ENCODE measurements at places on chromosomes 3 and 15. TPM values are rescaled to one million over a fixed set of nuclear protein-coding genes. Genes with fewer than 3 reads are reported as not detected.
A peak's percentile ranks its signal among the peaks of the same experiment; 100 is the strongest.

- DNase-seq: no peak
Observed at GRCh38 chr3:119542168-119542767, 17.1 kb downstream of the CD80 start.

GRCh38 chr3:94612631-94613030 lies 549.8 kb downstream of the NSUN3 start:
- DNase-seq: no peak

- DNase-seq: no peak
Observed at GRCh38 chr15:52232327-52232726, 41.1 kb upstream of the GNB5 start.

DNA sequence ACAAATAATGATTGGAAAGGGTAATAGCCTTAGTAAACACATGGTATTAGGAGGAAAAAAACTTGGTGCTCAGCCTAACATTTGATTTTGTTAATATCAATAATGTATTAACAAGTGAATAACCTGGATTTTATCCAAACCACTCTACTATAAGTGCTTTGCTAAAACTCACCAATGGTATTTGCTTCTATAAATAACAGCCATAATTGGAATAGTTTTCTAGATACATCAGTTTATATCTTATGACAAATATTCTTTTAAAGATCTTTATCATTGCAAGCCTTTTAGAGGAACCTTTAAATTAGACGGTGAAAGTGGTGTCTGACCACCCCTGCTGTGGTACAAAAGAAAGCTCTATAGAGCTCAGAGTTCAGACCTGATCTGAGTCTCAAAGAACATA lies 123.9 kb downstream of the SHOX2 start:
- DNase-seq: no peak

DNA sequence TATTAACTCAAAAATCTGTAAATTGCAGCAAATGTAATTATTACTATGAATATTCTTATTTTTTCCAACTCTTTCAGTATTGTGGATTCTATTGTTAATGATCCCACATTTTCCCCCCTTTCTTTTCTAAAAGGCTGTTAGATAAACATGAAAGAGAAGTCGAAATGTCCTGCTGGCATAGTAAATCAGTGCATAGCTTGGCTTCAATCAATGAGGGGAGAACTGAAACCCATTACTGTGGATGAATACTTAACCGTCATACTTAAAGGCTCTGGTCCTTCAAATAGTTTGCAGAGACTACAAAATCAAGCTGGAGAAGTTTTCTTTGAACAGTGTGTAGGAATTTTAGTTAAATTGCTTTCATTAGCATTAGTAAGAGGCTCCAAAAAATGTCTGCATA lies 667.9 kb downstream of the CADM2 start:
- DNase-seq: no peak

- no peak for DNase-seq
Observed at GRCh38 chr3:157204431-157204830, 44.5 kb upstream of the CCNL1 start.

GRCh38 chr3:183082355-183082915 lies 16.9 kb downstream of the MCCC1 start:
- DNase-seq: no peak

DNA sequence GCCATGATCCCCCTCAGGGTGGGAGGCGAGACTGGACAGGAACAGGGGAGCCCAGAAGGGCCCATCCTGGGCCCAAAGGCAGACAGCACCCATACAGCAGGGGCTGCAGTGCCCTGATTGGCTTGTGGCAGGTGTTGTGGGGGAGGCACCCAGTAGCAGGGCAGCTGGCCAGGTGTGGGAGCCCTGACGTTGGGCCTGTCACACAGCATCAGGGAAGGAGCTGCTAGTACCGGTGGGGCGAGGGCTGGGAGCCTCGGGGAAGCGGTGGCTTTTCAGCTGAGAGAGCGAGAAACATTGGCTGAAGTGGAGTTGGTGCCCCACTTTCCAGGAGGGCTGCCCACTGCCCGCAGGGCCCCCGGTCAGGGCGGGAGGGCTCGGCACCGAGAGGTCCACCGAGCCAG lies 19.7 kb upstream of the CYP11A1 start:
- DNase-seq: no peak

DNA sequence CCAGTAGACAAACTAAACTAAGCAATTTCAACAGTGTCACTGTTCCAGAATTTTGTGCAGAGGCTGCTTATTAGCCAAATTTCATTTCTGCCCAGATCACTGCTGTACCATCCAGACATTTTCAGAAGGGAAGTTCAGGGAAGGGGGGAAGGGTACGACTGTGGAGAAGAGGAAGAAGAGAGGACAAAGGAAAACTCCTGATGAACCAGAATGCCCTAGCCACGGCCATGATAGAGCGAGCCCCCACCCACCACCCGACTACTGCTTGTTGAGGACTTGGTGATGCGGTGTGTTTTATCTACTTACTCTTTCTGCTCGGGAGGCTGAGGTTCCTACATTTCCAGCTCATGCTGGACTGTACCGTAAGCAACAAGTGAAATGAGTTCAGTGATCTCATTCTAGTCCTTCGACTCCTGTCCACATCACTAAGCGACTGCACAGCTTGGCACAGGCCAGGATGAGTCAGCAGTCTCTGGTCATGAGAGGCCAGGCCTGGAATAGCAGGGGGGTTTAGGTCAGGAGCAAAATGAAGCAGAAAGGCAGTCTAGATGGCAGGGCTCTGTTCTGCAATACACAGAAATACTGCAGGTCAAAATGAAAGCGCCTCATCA lies 330.8 kb downstream of the TIGIT start:
- DNase-seq: peak; percentile 87

GRCh38 chr3:54858093-54858785 lies 69.6 kb downstream of the LRTM1 start:
- no peak for DNase-seq

- DNase-seq: no peak
Observed at GRCh38 chr3:167705840-167706239, 28.9 kb downstream of the PDCD10 start.

The PARP15 gene
- 0.12 TPM for total RNA-seq

The PLSCR2 gene
- not detected for total RNA-seq

The MME gene
- total RNA-seq: 0.34 TPM

The GNAT1 gene
- not detected for total RNA-seq

The ITIH3 gene
- 0.44 TPM for total RNA-seq

The SLITRK3 gene
- not detected for total RNA-seq
